Ovary (tissue), 10 donors: ENCODE measurements at places on chromosomes 11 and 22.

DNA sequence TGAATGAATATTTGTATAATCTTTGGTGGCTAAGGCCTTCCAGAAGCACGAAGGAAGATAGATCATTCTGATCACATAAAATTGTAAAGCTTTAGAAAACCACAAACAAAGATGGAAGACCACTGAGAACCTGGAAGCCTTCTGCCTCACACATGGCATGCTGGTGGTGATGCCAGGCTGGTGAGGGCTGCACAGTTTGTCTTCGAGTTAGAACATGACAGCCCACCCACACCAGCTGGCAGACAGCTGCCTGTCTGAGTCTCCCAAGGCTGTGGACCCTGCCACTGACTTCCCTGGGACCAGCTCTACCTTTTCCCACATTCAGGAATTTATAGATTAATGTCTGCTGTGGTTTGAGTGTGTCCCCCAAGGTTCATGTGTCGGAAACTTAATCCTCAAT, 48.8 kb upstream of the B3GAT1 start:
- no peaks in the 10 kb centered on the region for H3K36me3 ChIP-seq
- H3K4me1 ChIP-seq: no peaks in the 10 kb centered on the region
- no peak for DNase-seq
- H3K27ac ChIP-seq: no peak overlapping the region
- no peaks in the 10 kb centered on the region for H3K27me3 ChIP-seq
- no peak overlapping the region for H3K4me3 ChIP-seq

DNA sequence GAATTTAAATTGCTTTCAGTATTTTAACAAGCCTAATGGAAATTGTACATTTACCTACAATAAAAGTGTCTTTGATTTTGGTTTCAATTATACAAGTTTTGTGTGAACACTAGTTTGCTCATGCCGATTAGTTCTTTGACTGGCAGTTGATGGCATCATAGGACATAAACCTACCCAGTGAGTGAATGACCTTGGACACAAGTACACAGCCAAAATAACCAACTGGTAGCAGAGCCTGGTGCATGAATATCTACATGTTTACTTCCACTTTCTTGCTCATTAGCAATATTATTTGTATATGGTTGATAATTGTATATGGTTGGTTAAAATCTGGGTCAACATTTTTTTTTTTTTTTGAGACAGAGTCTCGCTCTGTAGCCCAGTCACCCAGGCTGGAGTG, 37.8 kb downstream of the STIM1 start:
- no peaks in the 10 kb centered on the region for H3K36me3 ChIP-seq
- no peak overlapping the region for H3K27ac ChIP-seq
- no peak for DNase-seq
- peaks cover 8% of the 10 kb centered on the region for H3K4me1 ChIP-seq
- H3K4me3 ChIP-seq: no peak overlapping the region

GRCh38 chr11:77726524-77726923, 88.9 kb upstream of the CLNS1A start:
- H3K27me3 ChIP-seq: no peaks in the 10 kb centered on the region
- no peak for DNase-seq
- H3K4me1 ChIP-seq: no peaks in the 10 kb centered on the region
- H3K36me3 ChIP-seq: no peaks in the 10 kb centered on the region
- no peak overlapping the region for H3K27ac ChIP-seq

- no peaks in the 10 kb centered on the region for H3K36me3 ChIP-seq
- no peak for DNase-seq
- H3K4me1 ChIP-seq: peaks cover 5% of the 10 kb centered on the region
Observed at GRCh38 chr11:115625502-115625901, 121.3 kb upstream of the CADM1 start.
